Stimulated activated naive CD4-positive, alpha-beta T cell (primary cell): ENCODE measurements at places on chromosomes 16 and 17.
A peak's percentile ranks its signal among the peaks of the same experiment; 100 is the strongest.

DNA sequence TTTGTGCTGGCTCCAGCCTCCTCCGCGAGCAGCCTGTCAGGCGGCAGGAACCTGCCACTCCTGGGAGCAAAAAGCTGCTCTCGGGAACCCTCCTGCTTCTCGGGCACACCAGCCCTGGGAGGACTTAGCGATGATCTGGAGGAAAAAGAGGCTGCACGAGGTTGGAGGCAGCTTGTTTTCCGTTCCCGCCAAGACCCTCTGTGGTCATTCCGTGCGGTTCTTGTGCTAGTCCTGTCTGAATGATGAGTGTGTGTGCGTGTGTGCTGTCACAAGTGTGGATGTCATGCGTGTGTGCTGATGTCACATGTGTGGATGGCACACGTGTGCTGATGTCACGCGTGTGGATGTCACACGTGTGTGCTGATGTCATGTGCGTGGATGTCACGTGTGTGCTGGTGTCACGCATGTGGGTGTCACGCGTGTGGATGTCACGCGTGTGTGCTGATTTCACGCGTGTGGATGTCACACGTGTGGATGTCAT, 150.0 kb downstream of the NPIPB11 start:
- no peak for DNase-seq

DNA sequence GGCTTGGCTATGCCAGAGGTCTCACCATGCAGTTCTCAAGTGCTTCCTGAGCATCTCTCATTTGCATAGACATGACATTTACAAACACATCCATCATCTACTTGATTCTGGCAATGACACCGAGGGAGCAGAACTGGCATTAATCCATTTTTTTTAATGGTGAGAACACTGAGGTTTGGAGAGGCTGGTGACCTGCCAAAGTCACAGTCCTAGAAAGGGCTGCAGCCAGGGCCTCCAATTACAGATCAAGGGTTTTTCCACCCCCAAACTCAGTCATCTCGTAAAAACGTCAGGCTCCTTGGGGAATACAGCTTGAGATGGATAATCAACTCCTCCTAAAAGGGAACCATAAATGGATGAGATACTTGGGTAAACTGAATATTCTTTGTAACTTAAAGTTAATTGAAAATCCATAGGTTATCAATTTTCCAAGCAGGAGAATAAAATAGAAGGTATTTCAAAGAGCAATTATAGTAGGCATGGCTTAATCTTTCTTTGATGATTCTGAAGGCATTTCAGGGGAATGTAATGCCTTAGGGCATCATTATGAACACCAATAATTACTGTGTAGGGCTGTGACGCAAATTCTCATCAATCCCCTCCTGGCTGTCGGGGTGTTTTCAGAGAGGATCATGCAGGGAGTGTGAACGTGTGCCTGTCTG, 9.4 kb upstream of the MEOX1 start:
- no peak for DNase-seq

- DNase-seq = no peak
These were observed 38.3 kb upstream of the ACSM2B start for GRCh38 chr16:20614186-20615141.

DNA sequence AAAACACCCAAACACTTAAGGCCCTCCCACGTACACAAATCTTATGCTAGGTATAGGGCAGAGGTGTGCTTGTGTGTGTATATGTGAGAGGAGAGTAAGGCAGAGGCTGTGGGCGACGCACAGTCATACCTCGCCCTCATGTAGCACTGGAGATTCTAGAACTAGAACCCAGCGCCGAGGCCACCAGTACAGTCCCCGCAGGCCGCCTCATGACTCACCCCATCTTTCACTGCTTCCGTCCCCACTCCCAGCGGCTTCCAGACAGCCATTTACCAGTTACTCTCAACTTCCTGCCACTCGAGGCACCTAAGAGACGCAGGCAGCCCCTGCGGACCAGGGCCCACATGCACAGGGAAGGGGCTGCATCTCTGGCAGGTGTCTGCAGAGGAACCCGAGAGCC, 23.2 kb upstream of the CYTH1 start:
- peak; percentile 41 for DNase-seq

- DNase-seq = no peak
These were observed 51.7 kb upstream of the SEC14L1 start for GRCh38 chr17:77089124-77089490.

DNA sequence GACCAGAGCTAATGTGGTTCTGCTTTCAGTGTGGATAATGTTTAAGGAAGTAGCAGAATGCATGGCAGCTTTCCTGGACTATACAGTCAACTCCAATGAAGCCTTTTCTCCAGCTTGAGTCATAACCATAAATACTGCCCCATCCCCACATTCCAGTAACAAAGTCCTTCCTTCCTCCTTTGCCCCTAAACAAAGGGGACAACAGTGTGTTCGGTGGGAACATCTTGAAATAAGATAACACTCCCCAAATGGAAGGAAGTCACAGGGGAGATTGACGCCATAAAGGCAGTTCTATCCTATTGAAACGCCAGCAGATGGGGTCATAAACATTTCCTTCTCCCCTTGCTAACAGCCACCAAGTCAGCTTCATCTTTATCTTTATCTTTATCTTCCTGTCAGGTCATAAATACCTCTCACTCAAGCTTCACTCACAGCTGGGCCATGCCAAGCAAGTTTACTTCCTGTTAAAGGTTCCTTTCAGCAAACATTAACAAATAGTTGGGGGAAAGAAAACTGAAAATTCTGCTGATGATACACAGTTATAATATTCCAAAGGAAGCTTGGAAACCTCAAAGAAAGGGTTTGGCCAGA, 136.7 kb downstream of the SNX11 start:
- DNase-seq = no peak
